ENCODE measurements at places on chromosomes 2 and 18.

GRCh38 chr2:121613774-121614173 lies 35.5 kb downstream of the CLASP1 start:
- no peak overlapping the region for H3K4me3 ChIP-seq
- no peak for DNase-seq
- H3K27me3 ChIP-seq, result no peaks in the 10 kb centered on the region
- H3K4me1 ChIP-seq, result peaks cover 9% of the 10 kb centered on the region

DNA sequence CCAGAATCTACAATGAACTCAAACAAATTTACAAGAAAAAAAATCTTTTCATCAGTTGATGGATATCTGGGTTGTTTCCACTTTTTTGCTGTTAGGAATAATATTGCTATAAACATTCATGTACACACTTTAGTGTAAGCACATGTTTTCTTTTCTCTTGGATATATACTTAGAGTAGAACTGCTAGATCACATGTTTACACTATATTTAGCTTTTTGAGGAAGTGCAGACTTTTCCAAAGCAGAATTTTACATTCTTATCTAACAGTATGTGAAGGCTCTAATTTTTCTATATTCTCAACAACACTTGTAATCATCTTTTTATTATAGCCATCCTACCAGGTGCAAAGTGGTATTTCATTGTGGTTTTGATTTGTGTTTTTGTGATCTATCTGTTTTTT lies 103.6 kb upstream of the RMP24 start:
- no peaks in the 10 kb centered on the region for H3K36me3 ChIP-seq
- no peaks in the 10 kb centered on the region for H3K4me1 ChIP-seq
- H3K27me3 ChIP-seq, result no peaks in the 10 kb centered on the region
- DNase-seq, result no peak
- no peak overlapping the region for H3K4me3 ChIP-seq

DNA sequence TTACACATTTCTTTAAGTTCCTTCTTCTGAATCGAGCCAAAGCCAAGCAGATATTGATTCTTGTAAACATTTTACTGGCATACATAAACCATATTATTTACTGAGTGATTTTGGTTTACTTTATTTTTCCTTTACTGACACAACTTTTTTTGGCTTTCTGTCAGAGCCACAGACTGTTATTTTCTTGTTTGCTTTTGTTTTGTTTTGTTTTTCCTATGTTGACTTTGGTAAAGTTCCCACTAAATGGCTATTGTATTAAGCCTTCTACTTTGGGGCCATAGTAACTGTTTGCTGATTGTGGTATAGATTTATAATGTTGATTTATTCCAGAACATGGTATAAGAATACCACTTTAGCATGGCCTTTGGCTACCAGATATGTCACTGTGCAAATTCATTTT lies 419.4 kb downstream of the DCDC2C start:
- no peak for DNase-seq
- H3K27me3 ChIP-seq, result no peaks in the 10 kb centered on the region
- no peak overlapping the region for H3K27ac ChIP-seq

DNA sequence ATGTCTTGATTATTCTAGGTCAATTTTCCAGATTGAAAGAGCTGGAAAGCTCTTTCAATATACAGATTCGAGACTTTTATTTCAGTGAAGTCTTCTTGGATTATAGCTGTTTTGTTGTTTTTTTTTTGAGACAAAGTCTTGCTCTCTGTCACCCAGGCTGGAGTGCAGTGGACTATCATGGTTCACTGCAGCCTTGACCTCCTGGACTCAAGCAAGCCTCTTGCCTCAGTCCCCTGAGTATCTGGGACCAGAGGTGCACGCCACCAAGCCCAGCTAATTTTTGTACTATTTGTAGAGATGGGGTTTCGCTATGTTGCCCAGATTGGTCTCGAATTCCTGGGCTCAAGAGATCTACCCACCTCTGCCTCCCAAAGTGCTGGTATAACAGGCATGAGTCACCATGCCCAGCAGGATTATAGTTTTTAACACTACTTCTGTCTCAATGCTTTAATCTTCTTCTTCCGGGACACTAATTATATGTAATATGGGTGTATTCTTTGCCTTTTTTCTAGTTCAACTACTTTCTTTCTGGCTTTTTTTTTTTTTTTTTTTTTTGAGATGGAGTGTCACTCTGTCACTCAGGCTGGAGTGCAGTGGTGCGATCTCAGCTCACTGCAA lies 62.3 kb downstream of the USP37 start:
- H3K4me1 ChIP-seq, result no peaks in the 10 kb centered on the region
- H3K27me3 ChIP-seq, result no peaks in the 10 kb centered on the region
- H3K36me3 ChIP-seq, result peaks cover 20% of the 10 kb centered on the region
- no peak overlapping the region for H3K4me3 ChIP-seq
- DNase-seq, result no peak
- no peak overlapping the region for H3K27ac ChIP-seq

- no peaks in the 10 kb centered on the region for H3K36me3 ChIP-seq
- DNase-seq, result no peak
- H3K4me1 ChIP-seq, result no peaks in the 10 kb centered on the region
- H3K4me3 ChIP-seq, result no peak overlapping the region
- H3K27ac ChIP-seq, result no peak overlapping the region
These were observed 130.3 kb downstream of the EML6 start for GRCh38 chr2:54853616-54854310.

DNA sequence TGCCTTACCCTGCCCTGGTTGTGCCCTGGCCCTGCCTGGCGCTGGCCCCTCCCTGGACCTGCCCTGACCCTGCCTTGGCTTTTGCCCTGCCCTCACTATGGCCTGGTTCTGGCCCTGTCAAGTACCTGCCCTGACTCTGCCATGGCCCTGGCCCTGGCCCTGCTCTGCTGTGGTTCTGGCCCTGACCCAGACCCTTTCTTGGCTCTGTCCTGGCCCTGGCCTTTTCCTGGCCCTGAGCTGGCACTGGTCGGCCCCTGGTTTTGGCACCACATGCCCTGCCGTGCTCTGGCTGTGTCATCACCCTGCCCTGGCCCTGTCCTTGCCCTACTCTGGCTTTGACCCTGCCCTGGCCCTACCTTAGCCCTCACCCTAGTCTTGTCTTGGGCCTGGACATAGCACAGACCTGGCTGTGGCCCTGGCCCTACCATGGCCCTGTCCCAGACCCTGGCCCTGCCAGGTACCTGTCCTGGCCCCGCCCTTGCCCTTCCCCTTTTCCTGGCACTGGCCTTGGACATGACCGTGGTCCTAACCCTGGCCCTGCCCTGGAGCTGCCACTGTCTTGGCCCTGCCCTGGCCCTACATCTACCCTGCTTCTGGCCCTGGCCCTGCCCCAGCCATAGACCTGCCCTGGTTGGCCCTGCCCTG lies 4.8 kb upstream of the ANKRD62 start:
- H3K27me3 ChIP-seq, result no peaks in the 10 kb centered on the region
- DNase-seq, result no peak
- H3K36me3 ChIP-seq, result no peaks in the 10 kb centered on the region
- H3K4me1 ChIP-seq, result no peaks in the 10 kb centered on the region
- H3K4me3 ChIP-seq, result no peak overlapping the region
- H3K27ac ChIP-seq, result no peak overlapping the region

DNA sequence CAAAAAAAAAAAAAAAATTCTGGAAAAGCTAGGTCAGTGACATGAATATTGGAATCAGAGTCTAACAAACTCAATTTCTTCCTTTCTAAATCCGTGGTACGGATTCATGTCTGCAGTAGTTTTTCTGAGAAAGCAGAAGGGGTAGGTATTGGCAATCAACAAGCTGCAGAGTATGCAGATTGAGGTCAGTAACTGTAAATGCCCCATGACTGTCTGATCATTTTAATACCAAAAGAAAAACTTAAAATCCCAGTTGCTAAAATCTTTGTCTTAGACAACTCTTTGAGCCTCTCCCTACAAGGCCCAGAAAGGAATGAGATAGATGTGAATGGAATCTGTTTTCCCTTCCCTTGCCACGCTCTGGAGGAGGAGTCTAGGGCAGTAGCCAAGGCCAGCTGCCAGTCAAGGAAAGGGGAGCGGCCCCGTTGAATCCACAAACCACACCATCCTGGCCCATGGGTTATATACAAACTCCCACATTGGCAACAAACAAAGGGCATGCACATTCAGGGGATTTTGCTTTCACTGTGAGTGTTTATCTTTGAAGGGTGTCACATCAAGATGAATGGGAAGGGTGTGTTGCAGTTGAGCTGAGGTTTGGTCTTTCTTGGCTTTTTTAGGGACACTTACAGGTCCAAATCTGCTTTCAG lies 6.1 kb upstream of the CASP8 start:
- H3K36me3 ChIP-seq, result no peaks in the 10 kb centered on the region
- H3K4me3 ChIP-seq, result no peak overlapping the region
- H3K27me3 ChIP-seq, result no peaks in the 10 kb centered on the region
- no peak for DNase-seq

DNA sequence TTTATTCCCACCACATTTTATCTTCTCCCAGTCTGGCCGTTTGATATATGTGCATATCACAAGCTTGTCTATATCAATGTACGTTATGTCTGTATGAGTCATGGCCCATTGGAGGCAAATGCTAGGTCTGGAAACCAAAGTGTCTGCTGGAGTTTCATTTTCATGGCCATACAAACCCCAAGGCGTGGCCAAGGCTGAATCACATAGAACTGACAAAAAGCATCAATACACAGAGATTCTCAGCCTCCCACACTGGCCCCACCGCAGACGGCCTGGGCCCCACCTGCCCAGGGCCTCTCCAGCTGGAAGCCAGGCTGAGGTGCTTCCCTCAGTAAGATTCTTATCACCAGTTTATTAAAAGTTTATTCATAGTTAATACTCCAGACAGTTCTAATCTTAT lies 40.5 kb upstream of the SALL3 start:
- no peaks in the 10 kb centered on the region for H3K27me3 ChIP-seq
- no peak overlapping the region for H3K4me3 ChIP-seq

DNA sequence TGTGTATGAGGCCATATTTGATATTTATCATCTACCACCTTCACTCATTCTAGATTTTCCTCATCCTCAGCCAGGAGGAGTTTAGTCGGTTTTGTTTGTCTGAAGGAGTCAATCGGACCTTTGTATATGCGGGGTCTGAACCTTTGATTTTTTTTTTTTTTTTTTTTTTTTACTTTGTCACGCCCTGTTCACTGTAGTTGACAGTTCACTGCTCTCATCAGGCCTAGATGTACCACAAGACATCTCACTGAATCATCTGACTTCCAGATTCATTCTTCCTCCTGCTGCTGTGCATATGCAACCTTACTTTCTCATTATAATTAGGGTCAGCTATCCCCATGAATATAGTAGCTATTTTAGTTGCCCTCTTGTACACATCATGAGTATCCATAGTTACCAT lies 133.2 kb downstream of the ARHGAP15 start:
- H3K27ac ChIP-seq, result peak overlapping the region; percentile 76
- no peak overlapping the region for H3K4me3 ChIP-seq
- peaks cover 31% of the 10 kb centered on the region for H3K4me1 ChIP-seq
- no peaks in the 10 kb centered on the region for H3K27me3 ChIP-seq

GRCh38 chr2:214796911-214797310 lies 12.6 kb downstream of the BARD1 start:
- no peaks in the 10 kb centered on the region for H3K27me3 ChIP-seq
- H3K36me3 ChIP-seq, result no peaks in the 10 kb centered on the region
- DNase-seq, result no peak
- no peaks in the 10 kb centered on the region for H3K4me1 ChIP-seq
- H3K27ac ChIP-seq, result no peak overlapping the region

GRCh38 chr18:68406761-68407160 lies 308.1 kb downstream of the TMX3 start:
- no peaks in the 10 kb centered on the region for H3K4me1 ChIP-seq
- H3K27me3 ChIP-seq, result no peaks in the 10 kb centered on the region
- DNase-seq, result no peak
- H3K36me3 ChIP-seq, result no peaks in the 10 kb centered on the region
- H3K27ac ChIP-seq, result no peak overlapping the region
- H3K4me3 ChIP-seq, result no peak overlapping the region

DNA sequence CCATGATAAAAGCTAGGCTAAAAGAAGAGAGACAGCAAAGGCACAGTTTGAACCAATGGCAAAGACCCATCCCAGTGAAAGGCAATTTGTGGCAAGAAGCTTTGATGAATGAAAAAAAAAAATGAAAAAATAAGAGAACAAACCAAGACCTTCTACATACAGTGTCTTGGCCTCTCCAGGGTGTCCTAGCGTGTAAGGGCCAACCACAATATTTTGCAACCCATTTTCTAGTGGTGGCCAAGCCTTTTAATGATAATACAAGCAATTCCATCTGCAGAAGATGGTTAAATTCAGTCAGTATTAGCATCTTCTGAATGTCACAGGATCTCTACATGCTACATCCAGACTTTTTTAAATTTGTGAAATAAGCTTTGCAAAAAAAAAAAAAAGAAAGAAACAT lies 270.4 kb downstream of the LRATD1 start:
- no peak overlapping the region for H3K4me3 ChIP-seq
- H3K4me1 ChIP-seq, result no peaks in the 10 kb centered on the region
- no peaks in the 10 kb centered on the region for H3K36me3 ChIP-seq
- DNase-seq, result no peak
- H3K27me3 ChIP-seq, result no peaks in the 10 kb centered on the region
- H3K27ac ChIP-seq, result no peak overlapping the region

DNA sequence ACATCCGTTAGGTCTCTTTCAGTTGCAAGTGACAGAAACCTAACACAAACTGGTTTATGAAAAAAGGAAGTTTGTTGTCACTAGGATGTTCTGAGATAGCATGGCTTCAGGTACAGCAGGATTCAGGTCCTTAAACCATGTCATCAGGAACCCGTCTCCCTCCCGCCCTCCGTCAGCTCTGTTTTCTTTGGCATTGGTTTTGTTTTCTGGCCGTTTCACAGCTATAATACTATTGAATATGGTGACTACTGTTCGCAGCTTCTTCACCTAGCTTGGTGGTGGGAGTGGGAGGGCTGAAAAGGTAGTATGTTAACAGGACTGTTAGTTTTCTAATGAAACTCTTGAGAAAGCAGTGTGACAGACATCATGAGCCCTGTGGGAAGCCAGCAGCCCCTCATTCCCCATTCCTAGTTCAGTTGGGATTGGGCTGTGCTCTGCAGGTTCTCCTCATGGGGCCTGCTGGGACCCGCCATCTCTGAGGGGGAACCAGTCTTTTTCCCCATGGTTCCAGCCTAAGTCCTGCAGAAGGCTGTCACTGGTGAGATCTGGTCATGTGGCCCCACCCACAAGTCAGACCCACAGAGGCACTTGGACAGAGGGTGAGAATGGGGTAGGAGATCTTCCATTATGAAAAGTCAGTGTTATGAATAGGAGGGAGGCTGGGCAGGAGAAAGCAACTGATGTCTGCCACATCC lies 12.1 kb downstream of the PTMA start:
- H3K36me3 ChIP-seq, result no peaks in the 10 kb centered on the region
- peaks cover 13% of the 10 kb centered on the region for H3K4me1 ChIP-seq
- H3K27me3 ChIP-seq, result no peaks in the 10 kb centered on the region
- DNase-seq, result no peak

GRCh38 chr18:79717059-79717458 lies 37.5 kb downstream of the CTDP1 start:
- no peak for DNase-seq
- no peaks in the 10 kb centered on the region for H3K27me3 ChIP-seq
- peaks cover 75% of the 10 kb centered on the region for H3K36me3 ChIP-seq
- no peak overlapping the region for H3K27ac ChIP-seq
- H3K4me1 ChIP-seq, result no peaks in the 10 kb centered on the region
